SJCRH30 (cell line): ENCODE measurements at places on chromosomes 16 and 17. TPM values are rescaled to one million over a fixed set of nuclear protein-coding genes. Genes with fewer than 3 reads are reported as not detected.

DNA sequence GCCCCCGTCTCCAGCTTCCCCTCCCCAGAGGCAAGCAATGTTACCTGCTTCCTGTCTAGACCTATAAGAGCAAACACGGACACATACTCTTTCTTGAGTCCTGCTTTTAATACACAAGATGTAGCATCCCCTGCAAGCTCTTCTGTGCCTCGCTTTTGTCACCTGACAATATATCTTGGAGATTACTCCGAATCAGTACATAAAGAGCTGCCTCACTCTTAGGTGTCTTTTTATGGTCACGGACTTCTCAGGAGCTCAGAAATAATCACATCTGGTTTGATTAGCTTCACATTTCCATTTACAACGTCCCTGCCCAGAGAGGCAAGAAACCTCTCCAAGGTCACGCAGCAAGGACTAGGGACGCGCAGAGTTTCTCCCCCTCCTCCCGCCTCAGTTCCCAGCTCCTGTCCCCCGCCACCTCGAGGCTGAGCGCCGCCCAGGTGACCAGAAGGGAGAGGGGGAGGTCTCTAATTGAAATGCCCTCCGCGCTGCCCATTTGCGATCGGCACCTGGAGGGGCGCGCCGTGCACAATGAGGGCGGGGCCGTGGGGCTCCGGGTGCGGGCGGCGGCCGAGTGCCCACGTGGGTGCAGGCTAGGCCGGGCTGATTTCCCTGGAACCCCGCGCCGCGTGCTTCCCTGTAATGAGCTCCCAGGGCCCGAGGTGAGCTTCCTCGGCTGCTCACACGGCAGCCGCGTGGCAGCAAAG lies 13.8 kb upstream of the SEZ6 start:
- peaks cover 13% of the 10 kb centered on the region for H3K4me1 ChIP-seq
- peaks cover 4% of the 10 kb centered on the region; the same call in 1 of the 2 replicates for H3K27me3 ChIP-seq
- DNase-seq = no peak
- no peaks in the 10 kb centered on the region for H3K36me3 ChIP-seq
- no peak overlapping the region for H3K4me3 ChIP-seq
- H3K27ac ChIP-seq = no peak overlapping the region

GRCh38 chr17:73592079-73592415 lies 52.2 kb downstream of the SDK2 start:
- H3K27ac ChIP-seq = no peak overlapping the region
- 0 out of 2 replicates have a peak, but pooled peaks cover 3% of the 10 kb centered on the region for H3K36me3 ChIP-seq
- H3K4me3 ChIP-seq = no peak overlapping the region
- peaks cover 16% of the 10 kb centered on the region for H3K4me1 ChIP-seq

- no peaks in the 10 kb centered on the region for H3K27me3 ChIP-seq
- H3K4me3 ChIP-seq = no peak overlapping the region
- H3K4me1 ChIP-seq = no peaks in the 10 kb centered on the region
- DNase-seq = no peak
Observed at GRCh38 chr17:64063088-64063487, 42.7 kb upstream of the ICAM2 start.

- H3K36me3 ChIP-seq = no peaks in the 10 kb centered on the region
- DNase-seq = no peak
- no peak overlapping the region for H3K4me3 ChIP-seq
- H3K27me3 ChIP-seq = no peaks in the 10 kb centered on the region
- no peaks in the 10 kb centered on the region for H3K4me1 ChIP-seq
Observed at GRCh38 chr17:6510321-6510977, 45.9 kb downstream of the PITPNM3 start.

DNA sequence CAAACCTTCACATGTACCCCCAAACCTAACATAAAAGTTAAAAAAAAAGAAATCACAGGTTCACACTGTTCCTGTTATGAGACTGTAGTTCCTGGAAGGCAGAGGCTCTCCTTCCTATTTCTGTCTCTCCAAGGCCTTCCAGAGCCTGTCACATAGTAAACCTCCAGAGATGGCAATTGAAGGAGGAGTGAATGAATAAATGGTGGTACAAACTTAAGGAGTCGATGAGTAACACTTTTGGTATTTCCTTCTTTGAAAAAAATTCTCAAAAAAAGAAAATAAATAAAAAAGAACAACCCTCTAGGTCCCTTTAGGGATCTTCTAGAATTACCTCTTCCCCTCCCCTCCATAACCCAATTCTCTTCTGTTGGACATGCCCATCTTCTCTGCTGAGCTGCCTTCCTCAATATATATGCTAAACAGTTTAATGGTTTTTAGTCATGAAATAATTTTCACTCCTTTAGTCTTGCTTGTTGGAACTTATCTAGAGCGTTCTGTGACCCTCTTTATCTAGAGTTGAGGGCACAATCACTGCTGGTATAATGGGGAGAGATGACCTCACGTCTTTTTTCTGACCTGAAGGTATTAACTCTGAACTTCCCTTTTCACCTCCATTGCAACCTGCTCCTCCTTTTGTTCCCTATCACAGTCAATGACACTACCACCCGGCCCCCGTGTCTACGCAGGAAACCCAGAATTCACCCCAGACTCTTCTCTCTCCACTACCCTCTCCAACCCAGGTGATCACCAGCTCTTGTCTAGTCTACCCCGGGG lies 1.7 kb upstream of the TAF15 start:
- no peak for DNase-seq
- no peak overlapping the region for H3K27ac ChIP-seq
- H3K36me3 ChIP-seq = peaks cover 14% of the 10 kb centered on the region
- peaks cover 8% of the 10 kb centered on the region; the same call in 1 of the 2 replicates for H3K4me1 ChIP-seq

DNA sequence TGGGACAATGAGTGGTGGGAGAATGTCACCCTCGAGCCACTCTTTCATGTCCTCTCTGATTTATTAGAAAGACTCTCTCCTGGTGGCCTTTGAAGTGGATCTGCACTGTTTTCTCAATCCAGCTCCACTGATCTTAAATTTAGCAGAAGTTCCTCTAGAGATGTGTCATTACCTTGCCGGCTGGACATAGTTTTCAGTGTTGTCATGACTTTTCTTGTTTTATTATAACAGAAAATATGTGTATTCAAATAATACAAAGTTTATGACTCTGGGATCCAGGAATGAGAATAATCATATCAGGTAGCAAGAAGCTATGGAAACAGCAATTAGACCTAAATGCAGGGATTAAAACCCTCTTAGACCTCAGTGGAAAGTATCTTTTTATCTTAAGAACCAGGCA lies 247.5 kb upstream of the ELAC2 start:
- H3K36me3 ChIP-seq = no peaks in the 10 kb centered on the region
- peaks cover 20% of the 10 kb centered on the region for H3K4me1 ChIP-seq
- H3K4me3 ChIP-seq = no peak overlapping the region
- DNase-seq = no peak
- no peak overlapping the region for H3K27ac ChIP-seq

DNA sequence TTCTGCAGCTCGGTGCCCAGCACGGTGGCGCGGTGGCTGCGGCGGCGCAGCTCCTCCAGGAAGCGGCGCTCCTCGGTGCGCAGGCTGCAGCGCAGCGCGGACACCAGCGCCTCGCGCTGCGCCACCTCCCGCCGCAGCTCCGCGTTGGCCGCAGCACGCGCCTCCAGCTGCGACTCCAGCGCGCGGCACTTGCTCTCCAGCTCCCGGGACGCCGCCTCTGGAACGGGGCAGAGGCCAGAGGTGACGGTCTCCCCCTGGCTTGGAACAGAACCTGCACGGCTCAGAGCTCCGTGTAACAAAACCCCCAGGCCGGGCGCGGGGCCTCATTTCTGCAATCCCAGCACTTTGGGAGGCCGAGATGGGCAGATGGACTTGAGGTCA lies 13.2 kb upstream of the CLUH start:
- H3K4me1 ChIP-seq = no peaks in the 10 kb centered on the region
- DNase-seq = no peak
- no peaks in the 10 kb centered on the region for H3K27me3 ChIP-seq

- H3K27ac ChIP-seq = no peak overlapping the region
- no peaks in the 10 kb centered on the region for H3K36me3 ChIP-seq
Observed at GRCh38 chr17:67422897-67423296, 45.8 kb downstream of the PITPNC1 start.

DNA sequence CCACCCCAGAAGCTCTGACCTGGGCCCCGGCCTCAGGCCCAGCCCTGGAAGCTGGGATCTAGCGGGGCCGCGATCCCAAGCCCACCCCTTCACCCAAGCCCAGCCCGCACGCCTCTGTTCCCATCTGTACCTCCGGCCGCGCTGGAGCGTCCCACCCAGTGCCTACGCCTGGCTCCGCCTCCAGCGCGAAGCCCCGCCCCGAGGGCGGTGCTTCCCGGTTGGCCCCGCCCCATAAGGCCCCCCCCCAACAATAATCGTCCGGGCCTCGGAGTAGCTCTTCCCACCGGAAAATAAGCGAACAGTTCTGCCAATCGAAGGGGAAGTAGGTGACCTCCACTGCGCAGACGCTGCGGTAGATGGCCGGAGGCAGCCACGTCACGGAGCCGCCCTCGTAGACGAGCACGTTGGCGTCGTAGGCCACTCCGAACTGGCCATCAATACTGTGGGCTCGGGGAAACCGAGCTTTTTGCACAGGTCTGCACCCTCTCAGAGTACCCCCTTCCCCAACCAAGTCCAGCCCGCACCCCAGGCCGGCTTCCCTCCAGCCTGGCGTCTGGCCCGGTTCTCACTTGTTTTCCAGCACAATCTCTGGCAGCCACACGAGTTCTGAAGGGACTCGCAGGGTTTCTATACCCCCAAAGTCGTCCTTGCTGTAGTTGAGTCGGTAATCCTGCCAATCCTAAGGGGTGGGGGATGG lies 1.1 kb downstream of the CHRNE start:
- no peaks in the 10 kb centered on the region for H3K27me3 ChIP-seq
- no peak overlapping the region for H3K27ac ChIP-seq
- no peak for DNase-seq
- H3K4me1 ChIP-seq = peaks cover 6% of the 10 kb centered on the region
- no peaks in the 10 kb centered on the region for H3K36me3 ChIP-seq
- H3K4me3 ChIP-seq = no peak overlapping the region

DNA sequence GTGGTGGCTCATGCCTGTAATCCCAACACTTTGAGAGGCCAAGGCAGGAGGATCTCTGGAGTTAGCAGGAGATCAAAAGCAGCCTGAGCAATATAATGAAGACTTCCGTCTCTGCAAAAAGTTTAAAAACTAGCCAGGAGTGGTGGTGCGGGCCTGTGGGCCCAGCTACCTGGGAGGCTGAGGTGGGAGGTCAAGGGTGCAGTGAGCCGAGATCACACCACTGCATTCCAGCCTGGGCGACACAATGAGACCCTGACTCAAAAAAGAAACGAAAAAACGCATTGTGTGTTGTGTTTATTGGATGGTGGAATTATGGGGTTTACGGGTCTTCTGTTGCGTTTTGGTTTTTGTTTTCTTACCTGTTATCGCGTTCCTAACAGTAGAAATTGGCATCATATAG lies 863 bp upstream of the DDX19A start:
- H3K27ac ChIP-seq = peak overlapping the region; percentile 61
- H3K27me3 ChIP-seq = no peaks in the 10 kb centered on the region

DNA sequence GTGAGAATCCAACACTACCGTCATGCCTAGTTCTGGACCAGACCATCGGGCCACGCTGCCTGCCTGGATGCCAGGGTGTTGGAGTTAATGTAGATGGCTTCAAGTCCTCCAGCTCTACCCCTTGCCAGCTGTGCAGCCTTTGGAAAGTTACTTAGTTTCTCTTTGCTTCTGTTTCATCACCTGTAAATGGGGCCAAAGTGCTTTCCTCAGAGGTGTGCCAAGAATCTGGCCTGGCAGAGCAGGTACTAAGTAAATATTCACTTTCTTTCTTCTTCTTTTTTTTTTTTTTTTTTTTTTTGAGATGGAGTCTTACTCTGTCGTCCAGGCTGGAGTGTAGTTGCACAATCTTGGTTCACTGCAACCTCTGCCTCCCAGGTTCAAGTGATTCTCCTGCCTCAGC lies 159.5 kb upstream of the RPL38 start:
- H3K27me3 ChIP-seq = peaks cover 31% of the 10 kb centered on the region
- no peaks in the 10 kb centered on the region for H3K36me3 ChIP-seq
- no peaks in the 10 kb centered on the region for H3K4me1 ChIP-seq
- H3K27ac ChIP-seq = no peak overlapping the region
- no peak for DNase-seq

GRCh38 chr16:14172200-14172809 lies 101.2 kb downstream of the MRTFB start:
- H3K36me3 ChIP-seq = no peaks in the 10 kb centered on the region
- no peak overlapping the region for H3K27ac ChIP-seq
- DNase-seq = no peak
- H3K27me3 ChIP-seq = no peaks in the 10 kb centered on the region
- no peak overlapping the region for H3K4me3 ChIP-seq
- H3K4me1 ChIP-seq = no peaks in the 10 kb centered on the region

DNA sequence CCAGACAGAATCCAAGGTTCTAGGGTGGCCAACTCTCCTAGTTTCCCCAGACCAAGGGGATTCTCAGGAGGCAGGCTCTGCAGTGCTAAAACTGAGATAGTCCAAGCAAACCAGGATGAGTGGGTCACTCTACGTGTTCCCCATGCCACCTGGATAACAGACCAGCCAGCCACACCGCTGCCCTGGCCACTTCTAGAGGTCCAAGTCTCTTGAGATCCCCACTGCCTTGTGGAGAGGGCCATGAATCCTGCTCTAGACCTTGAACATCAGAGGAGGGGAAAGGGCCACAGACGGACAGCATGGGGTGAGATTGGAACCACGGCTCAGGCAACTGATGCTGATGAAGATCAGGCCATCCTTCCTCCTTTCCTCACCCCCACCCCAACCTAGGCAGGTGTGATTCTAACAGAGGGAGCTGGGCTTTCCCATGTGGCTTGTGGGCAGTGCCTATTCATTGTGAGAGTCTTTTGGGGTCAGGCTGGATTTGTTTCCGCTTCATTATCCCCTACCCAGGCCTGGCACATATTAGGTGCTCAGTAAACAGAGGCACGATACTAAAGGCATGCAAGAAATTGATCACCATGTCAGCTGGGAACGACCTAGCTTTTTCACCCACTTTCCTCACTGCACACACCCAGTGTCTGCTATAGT lies 16.8 kb upstream of the TVP23A start:
- no peaks in the 10 kb centered on the region for H3K4me1 ChIP-seq
- no peaks in the 10 kb centered on the region for H3K36me3 ChIP-seq
- no peak overlapping the region for H3K4me3 ChIP-seq
- H3K27ac ChIP-seq = no peak overlapping the region
- H3K27me3 ChIP-seq = no peaks in the 10 kb centered on the region

GRCh38 chr17:27624539-27624938 lies 6.4 kb upstream of the LGALS9 start:
- peaks cover 42% of the 10 kb centered on the region for H3K36me3 ChIP-seq
- no peak overlapping the region for H3K4me3 ChIP-seq
- no peaks in the 10 kb centered on the region for H3K27me3 ChIP-seq
- no peak overlapping the region for H3K27ac ChIP-seq
- H3K4me1 ChIP-seq = no peaks in the 10 kb centered on the region

- DNase-seq = no peak
- H3K36me3 ChIP-seq = no peaks in the 10 kb centered on the region
- no peak overlapping the region for H3K27ac ChIP-seq
- H3K4me1 ChIP-seq = peaks cover 13% of the 10 kb centered on the region
- no peaks in the 10 kb centered on the region for H3K27me3 ChIP-seq
Observed at GRCh38 chr16:4591706-4592470, 22.8 kb downstream of the UBALD1 start.

- H3K4me3 ChIP-seq = peak overlapping the region; percentile 70
- peaks cover 38% of the 10 kb centered on the region for H3K4me1 ChIP-seq
- H3K27ac ChIP-seq = peak overlapping the region; percentile 92
- H3K27me3 ChIP-seq = no peaks in the 10 kb centered on the region
Observed at GRCh38 chr17:40340880-40341807, 23.4 kb downstream of the GJD3 start.

The CDC42EP4 gene
- 21.7 and 22.2 TPM in 2 replicates for total RNA-seq

The CDK12 gene
- 47.6 and 51.9 TPM in 2 replicates for total RNA-seq

The CCL16 gene
- total RNA-seq = not detected in 2 replicates

The KRT33A gene
- total RNA-seq = not detected in 2 replicates

The RNF157 gene
- total RNA-seq = 3.3 and 3.5 TPM in 2 replicates

The CACNA1G gene
- total RNA-seq = 3.5 and 4.2 TPM in 2 replicates

The FBF1 gene
- total RNA-seq = 10.3 and 13.5 TPM in 2 replicates

The CA5A gene
- total RNA-seq = not detected in 2 replicates

The TBX21 gene
- not detected in 2 replicates for total RNA-seq

The PLXDC1 gene
- 0.06 TPM in 1 of 2 replicates, not detected in the other for total RNA-seq
